Stimulated activated naive CD4-positive, alpha-beta T cell treated with Interleukin-2 at 50 U/mL for 16 hours (primary cell): ENCODE measurements at places on chromosomes 13 and 19.

DNA sequence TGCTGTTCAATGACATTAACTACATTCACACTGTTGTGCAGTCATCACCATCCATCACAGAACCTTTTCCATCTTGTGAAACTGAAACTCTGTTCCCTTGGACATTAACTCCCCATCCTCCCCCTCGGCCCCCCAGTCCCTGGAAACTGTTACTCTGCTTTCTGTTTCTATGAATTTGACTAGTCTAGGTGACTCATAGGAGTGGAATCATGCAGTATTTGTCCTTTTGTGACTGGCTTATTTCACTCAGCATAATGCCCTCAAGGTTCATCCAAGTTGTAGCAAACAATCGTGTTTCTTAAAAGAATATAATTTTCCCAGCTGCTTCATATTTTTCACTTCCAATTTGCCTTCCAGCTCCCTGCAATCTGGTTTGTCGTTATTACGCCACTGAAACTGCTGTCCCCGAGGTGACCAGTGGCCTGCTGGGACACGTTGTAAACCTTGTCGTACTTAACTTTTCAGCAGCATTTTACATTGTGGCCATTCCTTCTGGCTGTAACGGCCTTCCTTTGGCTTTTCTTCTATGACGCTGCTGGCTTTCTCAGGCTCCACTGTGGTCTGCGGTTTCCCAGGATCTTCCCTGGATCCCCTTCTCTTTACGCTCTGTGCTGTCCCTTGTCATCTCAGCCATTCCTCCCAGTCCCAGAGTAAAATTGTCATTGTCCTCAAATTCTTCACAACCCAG lies 74.0 kb downstream of the DHRS12 start:
- DNase-seq: peak; percentile 12

- DNase-seq: no peak
Observed at GRCh38 chr19:13252569-13253335, 102.5 kb downstream of the IER2 start.

DNA sequence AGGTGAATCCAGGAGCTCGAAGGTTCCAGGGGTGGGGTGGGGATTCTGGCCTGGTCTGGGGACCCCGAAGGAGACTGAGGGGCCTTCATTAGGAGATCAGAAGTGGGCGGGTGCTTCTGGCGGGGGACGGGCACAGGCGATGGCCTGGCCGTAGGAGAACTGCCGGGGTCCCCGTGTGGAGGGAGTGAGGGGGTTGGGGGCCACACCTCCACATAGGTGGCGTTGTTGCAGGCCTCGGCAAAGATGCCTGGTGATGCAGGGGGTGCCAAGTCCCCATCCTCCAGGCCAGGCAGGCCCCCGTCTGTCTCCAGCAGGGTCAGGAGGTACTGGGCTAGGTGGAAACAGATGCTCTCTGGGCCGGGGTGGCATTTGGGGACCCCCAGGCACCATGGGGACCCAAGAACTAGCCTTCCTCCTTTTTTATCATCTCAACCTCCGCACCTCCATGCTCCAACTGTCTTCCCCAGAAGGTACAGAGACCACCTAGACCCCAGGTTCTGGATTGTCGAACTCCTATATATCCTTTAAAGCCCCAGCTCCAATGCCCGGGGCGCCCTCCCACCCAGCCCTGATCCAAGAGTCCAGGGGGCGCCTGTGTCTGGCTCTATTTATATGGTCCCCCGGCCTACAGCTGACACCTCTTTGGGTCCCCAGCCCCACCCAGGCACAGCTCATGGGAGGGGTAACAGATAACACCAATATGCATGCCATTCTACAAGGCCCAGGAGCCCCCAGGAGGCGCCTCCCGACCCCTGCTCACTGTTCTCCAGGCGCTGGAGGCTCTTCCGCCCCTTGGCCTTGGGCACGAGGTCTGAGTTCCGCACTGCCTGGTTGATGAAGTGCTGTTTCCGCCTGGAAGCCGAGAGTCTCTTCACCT lies 8.2 kb downstream of the RNU6-9 start:
- DNase-seq: no peak

DNA sequence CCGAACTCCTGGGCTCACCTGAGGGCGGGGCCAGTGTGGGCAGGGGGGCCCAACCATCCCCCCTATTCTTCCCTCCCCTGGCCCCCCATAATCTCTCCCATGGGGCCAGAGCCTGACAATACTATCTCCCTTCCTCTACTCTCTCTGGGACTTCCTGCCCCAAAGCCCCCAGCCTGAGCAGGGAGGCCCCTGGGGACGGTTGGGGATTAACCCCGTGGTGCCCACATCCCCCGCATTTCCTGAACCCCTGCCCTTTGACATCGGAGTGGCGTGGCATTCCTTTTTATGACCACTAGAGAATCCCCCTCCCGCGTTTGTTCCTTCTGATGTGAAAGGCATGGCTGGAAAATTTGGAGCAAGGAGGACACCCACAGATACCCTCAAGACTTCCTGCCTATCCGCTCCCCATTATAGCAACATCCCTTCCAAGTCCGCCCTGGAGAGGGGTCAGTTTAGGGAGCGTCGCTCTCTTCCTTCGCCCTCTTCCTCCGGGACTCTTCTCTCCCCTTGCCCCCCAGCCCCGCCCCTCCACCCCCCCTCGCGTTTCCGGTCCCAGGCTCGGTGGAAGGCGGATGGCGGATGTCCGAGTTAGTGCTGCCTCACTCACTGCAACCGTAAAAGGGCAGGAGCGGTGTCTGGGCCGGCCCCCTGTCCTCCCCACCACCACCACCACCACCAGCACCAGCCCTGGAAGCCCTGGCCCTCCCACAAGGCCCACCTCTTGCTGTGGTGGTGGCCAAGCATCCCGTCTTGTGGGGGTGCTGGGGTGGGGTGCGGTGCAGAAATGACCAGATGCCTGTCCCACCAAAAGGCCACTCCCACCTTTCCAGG lies 1.8 kb downstream of the VASP start:
- peak; percentile 11 for DNase-seq

DNA sequence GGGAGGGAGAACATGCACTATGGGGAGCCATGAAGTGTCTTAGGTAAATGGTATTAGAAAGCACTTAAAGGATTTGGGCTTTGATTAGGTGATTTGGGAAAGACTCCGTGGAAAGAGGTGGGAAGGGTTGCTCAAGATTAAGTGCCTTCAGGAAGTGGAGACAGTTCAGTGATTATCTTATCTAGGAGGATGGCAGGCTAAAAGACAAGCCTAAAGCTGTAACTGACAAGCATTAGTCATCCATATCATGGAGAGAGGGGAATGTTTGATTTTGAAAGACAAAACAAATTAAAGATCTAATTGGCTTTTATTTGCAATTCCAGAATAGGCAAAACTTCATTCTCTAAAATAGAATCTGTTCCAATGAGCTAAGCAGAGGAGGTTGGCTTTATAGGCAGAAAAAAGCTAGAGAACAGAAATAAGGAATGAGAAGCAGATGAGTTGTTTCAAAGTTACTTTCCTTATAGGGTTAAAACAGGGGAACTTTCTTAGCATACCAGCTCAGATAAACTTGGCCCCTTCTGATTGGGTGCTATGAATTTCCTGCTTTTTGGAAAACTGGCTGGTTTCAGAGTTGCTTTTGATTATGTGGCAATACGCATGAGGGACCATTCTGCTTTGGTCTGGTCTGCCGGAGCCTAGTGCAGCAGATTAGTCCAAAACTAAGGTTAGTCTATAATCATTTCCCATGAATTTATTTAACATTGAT lies 1.8 kb upstream of the DIAPH3 start:
- no peak for DNase-seq

DNA sequence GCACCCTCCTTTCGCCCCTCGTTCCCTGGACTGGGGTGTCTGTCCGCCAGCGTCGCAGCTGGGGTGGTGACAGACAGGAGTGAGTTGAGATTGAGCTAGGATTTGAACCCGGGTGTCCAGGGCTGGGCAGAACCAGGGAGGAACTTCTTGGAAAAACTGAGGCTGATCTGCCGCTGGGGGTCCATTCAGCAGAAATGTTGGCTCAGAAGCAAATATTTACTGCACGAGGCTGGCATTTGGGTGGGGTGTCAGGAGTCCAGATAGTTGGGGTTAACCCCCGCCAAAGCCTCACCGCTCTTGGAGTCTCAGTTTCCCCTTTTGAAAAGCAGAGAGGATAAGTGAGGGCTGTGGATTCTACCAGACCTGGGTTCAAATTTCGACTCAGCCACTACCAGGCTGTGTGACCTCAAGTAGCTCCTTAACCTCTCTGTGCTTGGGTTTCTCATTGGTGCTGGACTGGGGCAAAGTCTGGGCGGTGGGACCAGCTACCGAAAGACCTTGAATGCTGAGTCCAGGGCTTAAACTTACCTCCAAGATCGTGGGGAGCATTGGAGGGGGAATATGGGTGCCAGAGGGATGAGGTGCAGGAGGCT lies 20.9 kb downstream of the MAST3 start:
- no peak for DNase-seq

- no peak for DNase-seq
Observed at GRCh38 chr13:45852494-45852893, 941 bp upstream of the SIAH3 start.

GRCh38 chr19:28898249-28898648 lies 314.7 kb downstream of the UQCRFS1 start:
- no peak for DNase-seq

DNA sequence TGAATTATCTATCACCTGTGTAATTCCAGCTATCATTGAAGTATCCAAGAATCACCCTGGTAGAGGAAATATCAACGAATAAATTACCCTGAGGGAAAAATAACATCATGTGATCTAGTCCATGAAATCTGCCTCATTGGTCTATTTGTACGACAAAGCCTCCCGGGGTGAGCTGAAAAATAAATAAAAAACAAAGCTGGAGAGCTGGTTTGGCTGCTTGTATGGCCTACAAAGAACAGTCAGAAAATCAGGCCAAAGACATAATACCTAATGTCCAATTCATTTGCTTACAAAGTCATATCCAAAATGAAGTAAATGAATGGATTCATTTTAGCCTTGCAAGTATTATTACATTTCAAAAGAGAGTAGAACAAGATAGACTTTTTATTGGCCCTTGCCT lies 449.9 kb downstream of the KLF12 start:
- no peak for DNase-seq

DNA sequence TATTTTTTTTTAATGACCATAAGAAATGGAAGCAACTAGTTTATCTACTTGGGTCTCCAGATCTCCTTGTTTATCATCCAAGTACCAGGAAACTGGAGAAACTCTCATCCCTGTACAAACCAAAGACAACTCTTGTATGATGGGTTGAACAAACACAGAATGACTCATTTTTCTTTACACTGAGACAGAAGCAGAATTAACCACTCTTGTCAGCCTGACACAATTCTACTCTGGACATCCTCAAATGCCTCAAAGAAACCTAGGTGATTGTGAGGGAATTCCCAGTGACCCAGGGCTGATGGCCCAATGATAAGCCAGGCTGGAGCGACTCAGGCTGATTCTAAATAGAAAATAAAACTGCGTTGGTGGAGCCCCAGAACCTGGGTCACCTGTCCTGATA lies 151.5 kb downstream of the ZNF737 start:
- DNase-seq: no peak

DNA sequence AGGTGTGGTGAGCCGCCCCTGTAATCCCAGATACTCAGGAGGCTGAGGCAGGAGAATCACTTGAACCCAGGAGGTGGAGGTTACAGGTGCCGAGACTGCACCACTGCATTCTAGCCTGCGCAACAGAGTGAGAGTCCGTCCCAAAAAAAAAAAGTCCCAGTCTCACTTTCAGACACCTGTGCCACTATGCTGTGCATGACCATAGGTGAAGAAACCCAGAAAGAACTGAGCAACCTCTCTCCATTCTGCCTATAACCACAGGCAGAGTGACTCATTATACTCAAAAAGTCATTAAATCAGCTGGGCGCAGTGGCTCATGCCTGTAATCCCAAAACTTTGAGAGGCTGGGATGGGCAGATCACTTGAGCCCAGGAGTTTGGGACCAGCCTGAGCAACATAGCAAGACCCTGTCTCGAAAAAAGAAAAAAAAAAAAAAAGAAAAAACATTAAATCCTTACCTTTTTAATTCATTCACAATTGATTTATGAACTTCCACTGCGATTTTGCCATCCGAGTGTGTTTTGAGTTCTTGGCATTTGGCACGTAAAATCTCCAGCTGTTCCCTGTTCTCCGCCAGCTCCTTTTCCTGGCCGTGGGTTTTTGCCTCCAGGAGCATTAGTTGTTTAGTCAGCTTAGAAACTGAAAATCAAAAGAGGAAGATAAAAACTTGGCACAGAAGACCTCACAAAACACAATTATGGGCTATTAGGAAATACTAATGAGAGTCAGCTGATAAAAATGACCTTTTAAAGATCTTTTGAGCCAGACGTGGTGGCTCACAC lies 45.5 kb upstream of the SLC7A9 start:
- no peak for DNase-seq

DNA sequence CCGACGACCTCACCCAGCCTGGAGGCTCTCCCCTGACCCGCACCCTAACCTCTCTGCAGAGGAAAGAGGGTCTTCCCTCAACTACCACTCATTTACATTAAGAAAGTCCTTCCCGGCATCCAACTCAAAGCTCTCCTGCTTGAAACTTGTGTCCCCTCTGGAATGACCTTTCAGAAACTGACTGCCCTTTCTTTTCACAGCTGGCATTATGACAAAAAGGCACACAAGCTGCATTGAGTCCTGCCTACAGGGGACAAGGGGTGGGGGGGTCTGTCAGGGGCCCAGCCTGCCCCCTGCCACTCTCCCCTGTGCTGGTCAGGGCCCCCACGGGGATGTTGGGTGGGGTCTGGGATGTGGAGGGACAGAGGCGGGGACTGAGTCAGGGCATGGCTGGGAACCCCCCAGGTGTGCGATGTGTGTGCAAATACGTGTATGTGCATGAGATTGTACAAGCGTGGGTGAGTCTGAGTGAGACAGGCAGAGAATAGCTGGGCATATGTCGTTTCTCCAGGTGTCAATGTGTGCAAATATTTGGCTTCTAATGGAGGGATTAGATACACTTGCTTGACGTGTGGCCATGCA lies 2.0 kb downstream of the COL5A3 start:
- no peak for DNase-seq

DNA sequence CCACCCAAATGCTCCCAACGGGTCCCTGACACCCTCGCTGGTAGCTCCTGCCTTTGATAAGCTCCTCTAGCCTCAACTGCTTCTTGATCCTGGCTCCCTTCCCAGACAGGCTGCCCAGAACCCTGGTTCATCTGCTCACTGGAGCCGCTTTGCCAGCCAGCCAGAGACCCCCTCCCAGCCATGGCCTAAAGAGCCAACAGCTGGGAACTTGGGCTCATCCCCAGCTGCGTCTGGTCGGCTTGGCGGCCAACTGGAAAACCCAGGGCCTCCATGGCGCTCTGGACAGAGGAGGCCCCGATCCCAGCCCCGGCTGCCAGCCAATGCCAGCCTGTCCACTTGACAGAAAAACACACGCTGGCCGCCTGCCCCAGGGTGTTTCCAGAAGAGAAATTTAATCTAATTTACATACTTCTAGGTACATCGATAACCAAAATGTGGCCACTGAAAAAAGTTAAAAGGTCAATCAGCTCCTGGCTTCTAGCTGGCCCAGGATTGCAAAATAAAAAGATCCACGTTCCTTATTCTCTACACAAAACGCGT lies 3.0 kb upstream of the AKAP8L start:
- DNase-seq: no peak

DNA sequence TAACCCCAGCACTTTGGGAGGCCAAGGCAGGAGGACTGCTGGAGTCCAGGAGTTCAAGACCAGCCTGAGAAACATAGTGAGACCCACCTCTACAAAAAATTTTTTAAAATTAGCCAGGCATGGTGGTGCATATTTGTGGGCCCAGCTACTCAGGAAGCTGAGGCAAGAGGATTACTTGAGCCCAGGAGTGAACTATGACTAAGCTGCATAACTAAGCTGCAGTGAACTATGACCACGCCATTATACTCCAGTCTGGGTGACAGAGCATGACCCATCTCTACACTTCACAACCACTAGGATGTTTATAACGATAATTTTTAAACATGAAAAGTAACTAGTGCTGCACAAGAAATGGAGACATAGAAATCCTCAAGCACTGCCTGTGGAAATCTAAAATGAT lies 352.7 kb upstream of the SGCG start:
- DNase-seq: no peak

- DNase-seq: no peak
Observed at GRCh38 chr13:34357435-34358232, 539.7 kb downstream of the RFC3 start.
